GM10248 (cell line): ENCODE measurements at places on chromosomes 12 and 14.

GRCh38 chr12:19035536-19035935 lies 94.0 kb upstream of the PLEKHA5 start:
- DNase-seq = no peak

- DNase-seq = no peak
These were observed 14.0 kb downstream of the KCTD10 start for GRCh38 chr12:109462868-109463692.

GRCh38 chr14:23056956-23057756 lies at the start of gene CDH24:
TSS of gene CDH24 (minus strand) at chr14:23057520. CDS start at chr14:23055733, 1,787 bp downstream.
- peak; percentile 87 for DNase-seq

DNA sequence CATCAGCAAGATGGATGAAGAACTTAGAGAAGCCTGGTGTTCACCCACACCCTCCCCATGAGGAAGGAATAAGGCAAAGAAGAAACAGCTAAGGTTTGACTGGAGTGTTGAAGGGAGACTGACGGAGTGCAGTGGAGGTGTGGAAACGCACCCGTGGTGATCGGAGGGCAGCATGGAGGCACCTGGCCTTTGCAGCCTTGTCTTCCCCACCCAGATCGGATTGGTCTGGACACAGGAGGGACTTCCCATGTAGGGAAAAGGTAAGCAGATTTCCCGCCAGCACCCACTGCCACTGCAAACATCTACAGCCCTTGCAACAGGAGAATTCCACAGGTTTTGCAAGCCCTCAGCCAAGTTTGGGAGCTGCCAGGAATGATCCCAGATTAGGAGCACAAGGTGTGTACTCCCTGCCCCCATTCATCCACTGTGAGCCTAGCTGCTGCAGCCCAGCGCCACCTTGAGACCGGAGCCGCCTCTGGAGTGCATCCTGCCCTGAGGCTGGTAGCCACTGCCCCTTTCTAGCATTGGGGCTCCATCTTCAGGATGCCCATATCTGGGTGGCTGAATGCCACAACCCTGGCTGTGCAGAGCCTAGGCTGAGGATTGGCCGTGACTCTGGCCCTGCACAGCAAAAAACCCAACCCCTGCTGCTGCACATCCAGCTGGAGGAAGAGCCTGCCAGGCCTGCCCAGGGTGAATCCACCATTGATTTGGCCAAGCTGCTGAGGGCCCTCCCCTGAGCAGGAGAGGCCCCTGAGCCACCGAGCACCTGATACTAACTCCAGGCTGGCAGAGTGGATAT lies 411.1 kb downstream of the TMEM121 start:
- DNase-seq = no peak

DNA sequence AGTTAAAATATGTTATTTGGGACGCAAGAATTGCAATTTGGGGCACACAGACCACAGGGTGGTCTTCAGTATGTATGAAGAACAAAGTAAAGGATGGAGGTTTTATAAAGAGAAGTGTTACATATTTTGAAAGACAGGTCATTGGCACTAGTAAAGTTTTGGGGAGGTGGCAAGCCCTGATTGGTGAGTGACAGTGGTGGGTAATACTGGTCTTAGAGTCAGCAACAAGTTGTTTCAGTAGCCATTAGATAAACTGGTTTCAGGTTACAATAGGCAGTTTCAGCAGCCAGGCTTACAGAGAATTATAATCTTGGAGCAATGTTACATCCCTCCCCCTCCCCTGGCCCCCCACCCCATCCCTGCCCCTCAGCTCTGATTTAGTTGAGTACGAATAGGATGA lies 17.5 kb downstream of the MARK3 start:
- no peak for DNase-seq

DNA sequence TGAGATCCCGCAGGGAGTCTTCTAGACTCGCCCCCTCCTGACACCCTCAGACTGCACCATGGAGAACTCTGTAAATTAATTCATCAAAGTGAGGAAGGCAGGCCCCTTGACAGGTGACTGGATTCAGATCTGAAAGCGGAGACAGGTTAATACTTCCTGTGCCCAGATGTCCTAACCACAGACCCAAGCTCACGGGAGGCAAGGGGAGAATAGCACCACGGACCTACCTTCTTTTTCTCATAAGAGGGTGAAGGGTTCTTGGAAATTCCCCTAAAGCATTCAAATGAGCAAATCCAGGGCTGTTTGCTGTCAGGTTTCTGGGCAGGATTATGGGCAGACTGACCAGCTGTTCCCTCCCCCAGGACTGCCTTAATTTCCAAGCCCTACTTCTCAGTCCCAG lies 170.0 kb downstream of the ZFP36L1 start:
- DNase-seq = no peak

DNA sequence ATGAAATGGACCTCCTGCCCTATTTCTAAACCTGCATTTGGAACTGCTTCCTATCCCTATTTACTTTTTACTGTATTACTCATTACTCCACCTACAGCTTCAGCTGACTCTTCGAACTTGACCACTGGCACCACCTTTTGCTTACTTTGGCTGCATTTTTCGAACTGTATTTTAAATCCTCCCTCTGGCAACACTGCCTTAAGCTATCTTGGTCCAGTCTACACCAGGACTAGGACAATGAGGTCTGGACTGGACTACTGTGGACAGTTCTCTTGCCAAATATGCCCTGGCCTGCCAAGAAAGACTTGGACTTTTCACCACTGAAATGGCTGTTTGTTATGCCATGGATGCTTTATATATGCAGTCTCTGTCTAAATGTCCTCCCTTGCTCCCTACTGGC lies 328.1 kb downstream of the BTG1 start:
- no peak for DNase-seq

GRCh38 chr14:78950649-78951048 lies 780.5 kb downstream of the NRXN3 start:
- DNase-seq = no peak

GRCh38 chr14:76759589-76759988 lies 1.7 kb upstream of the VASH1 start:
- no peak for DNase-seq

DNA sequence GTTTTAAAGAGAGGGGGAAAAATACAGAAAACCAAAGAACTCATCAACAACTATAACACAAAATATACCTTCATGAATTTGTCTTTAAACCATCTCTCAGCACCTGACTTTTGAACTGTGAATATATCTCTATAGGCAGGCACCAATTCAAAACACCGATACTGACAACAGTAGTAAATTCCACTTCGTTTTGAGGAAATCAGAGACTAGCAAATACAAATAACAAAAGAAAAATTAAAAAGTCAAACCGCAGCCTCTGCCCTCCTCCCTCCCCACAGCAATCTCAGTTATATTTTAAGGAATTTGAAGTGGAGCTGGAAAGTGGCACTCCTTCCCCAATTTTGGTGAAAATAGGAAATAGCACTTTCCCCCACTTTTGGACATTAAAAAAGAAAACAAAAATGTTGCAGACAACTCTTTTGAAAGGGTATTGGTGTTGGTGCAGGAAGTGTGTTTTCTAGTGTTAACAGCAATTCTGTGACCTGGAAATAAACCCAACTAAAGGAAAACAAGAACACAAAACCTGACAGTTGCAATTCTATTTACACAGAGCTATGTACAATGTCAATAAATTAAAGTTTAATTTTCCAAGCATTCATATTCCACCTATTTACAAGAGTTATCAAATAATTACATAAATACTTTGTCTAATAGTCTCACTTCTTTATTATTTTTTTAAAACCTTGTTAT lies 13.5 kb downstream of the TBX3 start:
- no peak for DNase-seq

DNA sequence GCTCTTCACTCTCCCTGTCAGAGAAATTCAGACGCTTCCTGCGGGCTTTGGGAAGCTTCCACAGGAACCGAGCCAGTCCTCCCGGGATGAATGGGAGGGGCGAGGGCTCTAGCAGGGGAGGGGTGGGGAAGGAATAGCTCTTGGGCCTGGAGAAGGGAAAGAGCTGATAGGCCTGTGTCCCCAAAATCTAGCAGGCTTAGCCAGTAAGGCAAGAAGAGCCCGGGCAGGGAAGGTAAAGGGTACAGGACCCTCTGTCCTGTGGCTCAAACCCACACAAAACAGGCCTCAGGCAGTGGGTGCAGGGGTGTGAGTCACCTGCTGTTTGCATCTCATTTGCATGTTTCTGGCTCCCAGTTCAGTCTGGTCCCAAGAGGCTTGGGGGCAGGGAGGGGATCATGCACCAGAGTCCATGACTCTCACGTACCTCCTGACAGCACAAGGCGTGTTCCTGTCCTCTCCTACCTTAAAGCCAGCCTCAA lies 8.7 kb upstream of the SMUG1 start:
- peak; percentile 55 for DNase-seq

DNA sequence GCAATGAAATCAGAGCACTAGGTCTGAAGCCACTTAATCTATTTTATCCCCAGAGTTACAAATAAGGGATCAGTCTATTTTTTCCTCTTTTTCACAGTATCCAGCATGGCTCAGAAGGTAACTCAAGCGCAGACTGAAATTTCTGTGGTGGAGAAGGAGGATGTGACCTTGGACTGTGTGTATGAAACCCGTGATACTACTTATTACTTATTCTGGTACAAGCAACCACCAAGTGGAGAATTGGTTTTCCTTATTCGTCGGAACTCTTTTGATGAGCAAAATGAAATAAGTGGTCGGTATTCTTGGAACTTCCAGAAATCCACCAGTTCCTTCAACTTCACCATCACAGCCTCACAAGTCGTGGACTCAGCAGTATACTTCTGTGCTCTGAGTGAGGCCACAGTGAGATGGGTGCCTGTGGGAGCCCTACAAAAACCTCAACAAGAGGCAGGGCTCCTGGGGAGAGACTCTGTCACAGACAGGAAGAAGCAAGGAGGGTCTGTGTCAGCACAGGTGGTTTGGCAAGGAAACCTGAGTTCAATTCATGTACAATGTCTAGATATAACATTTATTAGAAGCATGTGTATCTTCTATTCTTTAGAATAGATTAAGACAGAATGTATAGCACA lies 334.3 kb upstream of the OR4E1 start:
- DNase-seq = no peak

GRCh38 chr14:94636744-94637412 lies 24.7 kb downstream of the SERPINA3 start:
- DNase-seq = no peak

GRCh38 chr12:124586756-124587155 lies 19.3 kb upstream of the NCOR2 start:
- no peak for DNase-seq

DNA sequence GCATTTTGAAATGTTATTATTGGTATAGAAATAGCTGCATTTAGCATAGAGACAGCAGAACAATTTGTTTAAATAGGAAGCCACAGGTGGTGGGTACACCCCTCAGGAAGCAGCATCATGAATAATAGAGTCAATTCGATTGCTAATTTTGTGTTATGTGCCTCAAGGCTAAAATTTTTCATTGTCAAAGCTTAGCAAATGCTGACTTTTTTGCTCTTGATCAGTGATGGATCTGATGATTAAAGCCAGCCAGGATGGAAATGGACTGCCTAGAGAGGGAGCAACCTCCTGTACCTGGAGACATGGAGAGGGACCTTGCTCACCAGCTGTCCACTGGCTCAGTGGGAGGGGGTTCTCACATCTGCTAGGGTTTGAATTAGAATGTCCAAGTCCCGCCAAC lies 4.5 kb upstream of the KRT8 start:
- no peak for DNase-seq

DNA sequence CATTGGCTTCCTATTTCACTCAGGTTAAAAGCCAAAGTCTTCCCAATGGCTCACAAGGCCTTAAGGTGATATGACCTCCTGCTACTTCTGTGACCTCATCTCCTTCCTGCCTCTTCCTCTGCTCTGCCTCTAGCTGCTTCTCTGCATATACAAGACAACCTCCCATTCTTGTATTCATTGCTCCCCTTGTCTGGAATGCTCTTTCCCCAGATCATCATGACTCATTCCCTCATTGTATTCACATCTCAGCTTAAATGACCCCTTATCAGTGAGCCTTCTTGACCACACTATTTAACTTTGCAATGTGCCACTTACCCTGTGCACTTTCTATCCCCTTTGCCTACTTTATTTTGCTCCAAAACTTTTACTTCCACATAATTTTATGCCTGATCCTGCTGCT lies 90.2 kb downstream of the PPP1R12A start:
- DNase-seq = no peak

GRCh38 chr14:51014086-51014485 lies 69.8 kb upstream of the PYGL start:
- DNase-seq = no peak

DNA sequence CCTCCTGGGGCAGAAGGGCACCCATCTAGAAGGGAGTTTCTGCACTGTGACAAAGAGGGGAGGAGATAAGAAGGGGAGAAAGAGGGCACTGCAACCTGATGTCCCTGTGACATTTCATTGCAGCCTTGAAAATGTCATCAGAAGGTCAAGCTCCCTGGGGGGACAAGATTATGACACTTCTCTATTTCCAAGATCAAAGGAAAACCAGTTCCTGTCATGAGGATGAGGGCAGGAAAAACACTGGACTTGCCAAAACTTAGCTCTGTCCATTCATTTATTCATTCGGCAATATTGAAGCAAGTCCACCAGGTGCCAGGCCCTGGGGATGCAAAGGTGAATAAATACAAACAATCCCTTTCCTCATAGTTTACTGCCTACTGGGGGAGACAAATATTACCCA lies 138.4 kb upstream of the CDKN3 start:
- DNase-seq = no peak

- DNase-seq = no peak
These were observed 5.2 kb downstream of the GPR132 start for GRCh38 chr14:105059925-105060565.

DNA sequence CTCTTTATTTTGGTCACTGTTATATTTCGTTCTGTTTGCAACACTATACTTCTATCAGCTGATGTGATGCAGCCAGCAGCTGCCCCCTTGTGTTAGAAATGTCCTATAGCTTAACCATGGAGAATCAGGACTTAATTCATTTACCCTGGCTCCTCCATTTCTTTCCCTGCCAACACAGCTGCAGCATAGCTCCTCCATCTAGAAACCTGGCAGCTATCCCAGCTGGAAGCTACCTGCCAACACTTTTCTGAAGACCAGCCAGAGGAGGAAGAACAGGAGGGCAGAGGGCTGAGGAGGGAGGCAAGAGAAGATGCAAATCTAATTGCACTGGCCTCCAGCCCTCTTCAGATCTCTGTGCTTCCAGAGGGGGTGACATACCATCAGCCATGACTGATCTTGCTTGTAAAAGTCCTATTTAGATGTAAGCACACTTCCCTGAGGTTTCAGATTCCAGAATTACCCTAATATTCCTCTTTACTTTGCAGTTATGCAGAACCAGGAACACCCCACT lies 156.8 kb upstream of the TMEM260 start:
- DNase-seq = peak; percentile 31

DNA sequence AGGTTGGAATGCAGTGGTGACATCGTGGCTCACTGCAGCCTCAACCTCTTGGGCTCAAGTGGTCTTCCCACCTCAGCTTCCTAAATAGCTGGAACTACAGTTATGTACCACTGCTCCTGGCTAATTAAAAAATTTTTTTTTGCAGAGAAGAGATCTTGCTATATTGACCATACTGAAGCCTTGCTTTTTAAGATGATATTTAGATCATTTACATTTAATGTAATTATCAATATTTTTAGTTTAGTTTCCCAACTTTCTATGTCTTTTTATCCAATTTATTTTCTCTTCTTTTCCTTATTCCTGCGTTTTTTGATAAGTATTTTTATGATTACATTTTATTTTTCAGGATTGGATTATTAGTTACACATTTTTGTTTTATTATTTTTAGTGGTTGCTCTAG lies 340.1 kb downstream of the APAF1 start:
- no peak for DNase-seq

- DNase-seq = no peak
These were observed 20.5 kb downstream of the NPC2 start for GRCh38 chr14:74472601-74473000.

GRCh38 chr12:56990648-56991318 lies 15.6 kb downstream of the ZBTB39 start:
- no peak for DNase-seq
